Bronchial epithelial cell (primary cell): ENCODE measurements at places on chromosomes 7 and 10.
A peak's percentile ranks its signal among the peaks of the same experiment; 100 is the strongest.

- DNase-seq: no peak
Measured at GRCh38 chr10:101355072-101355706, 1.2 kb downstream of the BTRC start.

- no peak for DNase-seq
Measured at GRCh38 chr10:121509112-121509511, 89.1 kb downstream of the FGFR2 start.

DNA sequence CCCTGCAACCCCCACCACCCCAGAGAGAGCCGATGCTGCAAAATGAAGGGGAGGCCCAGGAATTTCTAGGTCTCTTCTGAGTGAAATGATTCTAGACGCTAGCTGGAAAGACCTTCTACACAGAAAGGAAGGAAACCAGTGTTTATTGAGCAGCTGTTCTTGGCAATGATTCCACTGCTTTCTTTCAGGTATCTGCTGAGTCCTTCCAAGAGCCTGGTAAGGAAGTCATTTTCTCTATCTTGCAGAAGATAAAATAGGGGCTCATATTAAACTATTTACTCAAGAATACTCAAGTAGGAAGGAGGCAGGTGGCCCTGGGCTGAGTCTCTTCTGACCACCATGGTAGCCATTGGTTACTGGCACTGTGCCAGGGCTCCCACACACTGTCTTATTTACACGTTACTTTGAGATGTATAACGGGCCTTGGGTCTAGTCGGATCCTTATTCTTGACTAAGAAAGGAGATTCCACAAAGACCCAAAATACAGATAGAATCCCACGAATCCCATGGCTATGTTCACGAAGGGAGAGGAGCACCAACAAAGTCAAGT, 112.1 kb downstream of the GALNT11 start:
- DNase-seq: no peak

DNA sequence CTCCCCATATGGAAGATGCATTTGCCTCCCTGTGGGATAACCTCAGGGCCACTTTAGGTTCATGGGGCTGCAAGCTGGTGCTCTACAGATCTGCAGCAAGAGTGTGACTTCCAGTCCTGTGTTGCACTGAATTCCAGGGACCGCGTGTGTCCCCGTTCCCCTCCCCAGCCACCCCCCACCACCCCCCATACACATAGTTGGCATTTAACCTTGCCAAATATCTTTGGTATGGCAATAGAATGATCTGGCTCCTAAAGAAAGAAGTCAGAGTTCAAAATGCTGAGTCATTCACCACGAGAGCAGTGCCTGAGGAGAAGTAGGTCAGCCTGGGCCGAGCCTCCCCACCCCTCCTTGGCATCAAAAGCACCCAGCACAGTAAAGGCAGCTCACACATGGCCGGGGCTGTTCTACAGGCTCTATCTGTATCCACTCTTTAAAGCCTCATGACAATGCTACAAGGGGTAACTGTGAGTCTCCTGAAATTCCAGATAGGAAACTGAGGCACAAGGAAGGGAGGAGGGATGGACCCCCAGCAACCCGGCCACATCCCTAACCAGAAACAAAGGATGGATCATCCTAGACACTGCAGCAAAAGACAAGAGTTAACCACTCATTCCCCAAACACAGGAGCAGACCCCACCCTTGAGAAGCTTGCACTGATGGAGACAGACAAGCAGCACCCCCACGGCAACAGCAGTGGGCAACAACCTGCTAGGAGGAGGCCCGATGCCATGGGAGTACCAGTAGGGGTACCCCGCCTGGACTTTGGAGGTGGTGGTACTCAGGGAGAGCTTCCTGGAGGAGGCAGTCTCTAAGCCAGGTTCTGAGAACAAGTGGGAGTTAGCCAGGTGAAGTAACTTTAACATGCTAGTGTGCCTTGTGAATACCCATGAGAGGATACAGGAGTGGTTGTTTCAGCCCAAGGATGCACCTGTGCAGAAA, 70.3 kb upstream of the NANOS1 start:
- DNase-seq: peak; percentile 76
